IMR-90 (cell line): ENCODE measurements at places on chromosomes 4 and X. TPM values are rescaled to one million over a fixed set of nuclear protein-coding genes. Genes with fewer than 3 reads are reported as not detected.

- DNase-seq, result no peak
These were observed 23.2 kb upstream of the ZCCHC13 start for GRCh38 chrX:74280759-74281158.

The GABRB1 gene
- total RNA-seq, result 16.1 and 16.4 TPM in 2 replicates

GRCh38 chrX:133749370-133749769 lies 236.0 kb downstream of the GPC3 start:
- no peak for DNase-seq

GRCh38 chr4:11746734-11747133 lies 318.0 kb upstream of the HS3ST1 start:
- no peak for DNase-seq

DNA sequence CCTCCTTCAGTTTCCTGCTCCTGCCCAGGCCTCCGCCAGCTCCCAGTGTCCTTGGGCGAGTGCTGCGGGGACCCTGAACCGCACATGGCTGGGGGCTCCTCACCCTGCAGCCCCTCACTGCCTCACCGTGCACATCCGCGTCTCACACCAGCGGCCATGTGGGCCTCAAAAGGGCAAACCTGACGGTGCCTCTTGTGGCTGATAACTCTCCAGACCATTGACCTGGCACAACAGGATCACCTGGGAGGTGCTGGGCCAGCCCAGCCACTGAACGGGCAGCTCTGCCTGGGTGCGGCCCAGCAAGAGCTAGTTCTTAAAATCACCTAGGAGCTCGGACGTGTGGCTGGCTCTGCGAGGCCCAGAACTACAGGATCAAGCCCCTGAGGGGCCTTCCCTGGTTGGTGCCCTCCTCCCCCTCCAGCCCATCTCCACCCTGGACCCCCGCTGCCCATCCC lies 4.1 kb upstream of the S100P start:
- no peak for DNase-seq

- no peak for DNase-seq
These were observed 192.3 kb upstream of the ANKRD50 start for GRCh38 chr4:124904723-124905388.

- DNase-seq, result peak; percentile 48
These were observed 81.0 kb upstream of the STIM2 start for GRCh38 chr4:26779674-26780073.

- no peak for DNase-seq
These were observed 20.6 kb upstream of the CLDN24 start for GRCh38 chr4:183342541-183343533.

GRCh38 chrX:153599192-153600031 lies 473 bp upstream of the CCNQ start:
- DNase-seq, result peak; percentile 81

DNA sequence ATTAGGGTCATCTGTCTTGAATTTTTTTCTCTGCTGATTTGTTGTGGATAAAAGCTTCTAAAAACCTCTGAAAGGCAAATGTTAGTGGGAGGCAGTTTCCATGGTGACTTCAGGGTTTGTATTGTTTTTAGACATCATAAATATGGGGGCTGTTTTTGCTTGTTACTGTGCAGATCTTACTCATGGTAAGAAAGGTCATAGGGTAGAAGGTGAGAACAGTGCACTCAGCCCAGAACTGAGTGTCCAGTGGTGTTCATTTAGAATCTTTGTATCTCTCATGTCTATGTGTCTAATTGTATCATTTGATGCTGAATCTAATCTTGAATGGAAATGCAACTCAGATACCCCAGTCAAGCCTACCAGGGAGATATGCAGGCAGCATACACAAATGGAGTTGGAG lies 609.8 kb downstream of the ZNF674 start:
- no peak for DNase-seq

The SYTL5 gene
- 0.54 and 0.56 TPM in 2 replicates for total RNA-seq

DNA sequence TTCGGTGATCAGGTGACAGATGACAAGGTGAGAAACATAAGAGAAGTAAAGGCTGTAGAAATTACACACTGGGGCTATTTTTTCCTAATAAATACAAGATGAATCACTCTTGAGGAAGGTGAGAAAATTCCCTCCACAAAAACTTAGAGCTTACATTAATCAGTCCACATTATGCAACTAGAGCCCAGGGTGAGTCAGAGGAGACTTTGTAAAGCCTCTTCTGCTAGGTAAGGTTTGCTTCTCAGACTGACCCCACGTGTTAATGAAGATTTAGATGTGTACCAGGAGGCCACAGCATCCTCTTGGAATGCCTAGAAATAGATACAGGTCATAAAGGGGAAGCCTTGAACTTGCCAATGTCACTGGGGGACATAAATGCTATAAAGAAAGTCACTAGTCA lies 396.0 kb upstream of the SMIM31 start:
- peak; percentile 4 for DNase-seq
